Activated CD4-positive, alpha-beta T cell treated with anti-CD3 and anti-CD28 coated beads, Interleukin-2, Interleukin-6, amounts not matched to agents 100 ng/mL and 50 ng/mL, durations not matched to agents 16 hours and 8 hours (primary cell): ENCODE measurements at places on chromosomes 1 and 21.

- DNase-seq: peak; percentile 49
Measured at GRCh38 chr21:15731243-15731613, 1.4 kb downstream of the USP25 start.

DNA sequence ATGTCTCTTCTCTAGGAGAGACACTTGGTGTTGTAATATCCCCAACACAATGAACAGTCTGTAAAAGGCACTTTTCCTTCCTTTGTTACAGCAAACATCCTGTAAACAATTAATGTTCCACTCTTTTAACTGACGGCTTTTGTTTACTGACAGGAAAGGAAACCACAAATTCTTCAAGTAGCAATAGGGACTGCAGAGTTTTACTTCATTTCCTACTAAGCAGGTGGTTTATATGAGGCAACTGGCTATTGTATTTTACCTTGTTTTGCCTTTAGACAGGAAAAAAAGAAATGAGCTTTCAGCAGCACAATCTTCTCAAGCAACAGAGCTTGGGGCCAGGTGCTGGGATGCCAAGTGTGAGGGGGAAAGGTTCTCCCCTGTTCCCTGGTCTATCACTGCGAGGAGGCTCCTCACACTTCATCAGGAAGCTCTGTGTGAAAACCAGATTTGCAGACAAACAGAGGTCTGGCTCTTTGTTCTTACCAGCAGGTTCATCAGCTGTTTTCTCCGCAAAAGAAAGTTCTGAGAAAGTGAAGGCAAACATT is 51.2 kb downstream of the SIPA1L2 start:
- DNase-seq: peak; percentile 42

DNA sequence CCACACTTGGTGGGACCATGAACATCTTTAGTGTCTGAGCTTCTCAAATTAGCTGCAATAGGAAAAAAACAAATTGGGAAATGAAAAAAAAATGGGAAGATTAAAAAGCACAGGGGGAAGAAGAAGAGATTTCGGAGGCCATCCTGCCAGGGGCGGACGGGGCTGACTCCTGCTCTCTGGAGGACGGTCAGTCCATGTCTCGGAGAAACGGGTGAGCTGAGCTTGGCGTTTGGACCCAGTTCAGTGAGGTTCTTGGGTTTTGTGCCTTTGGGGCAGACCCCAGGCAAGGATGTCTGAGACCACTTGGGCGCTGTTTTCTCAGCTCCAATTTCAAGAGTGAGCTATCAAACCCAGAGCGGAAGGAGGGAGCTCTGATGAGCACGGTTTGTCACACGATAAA is 123.9 kb downstream of the PRDM2 start:
- no peak for DNase-seq

GRCh38 chr1:243234978-243235647 is 20.0 kb downstream of the CEP170 start:
- no peak for DNase-seq

GRCh38 chr1:116465845-116466685 is 93.0 kb downstream of the ATP1A1 start:
- no peak for DNase-seq

DNA sequence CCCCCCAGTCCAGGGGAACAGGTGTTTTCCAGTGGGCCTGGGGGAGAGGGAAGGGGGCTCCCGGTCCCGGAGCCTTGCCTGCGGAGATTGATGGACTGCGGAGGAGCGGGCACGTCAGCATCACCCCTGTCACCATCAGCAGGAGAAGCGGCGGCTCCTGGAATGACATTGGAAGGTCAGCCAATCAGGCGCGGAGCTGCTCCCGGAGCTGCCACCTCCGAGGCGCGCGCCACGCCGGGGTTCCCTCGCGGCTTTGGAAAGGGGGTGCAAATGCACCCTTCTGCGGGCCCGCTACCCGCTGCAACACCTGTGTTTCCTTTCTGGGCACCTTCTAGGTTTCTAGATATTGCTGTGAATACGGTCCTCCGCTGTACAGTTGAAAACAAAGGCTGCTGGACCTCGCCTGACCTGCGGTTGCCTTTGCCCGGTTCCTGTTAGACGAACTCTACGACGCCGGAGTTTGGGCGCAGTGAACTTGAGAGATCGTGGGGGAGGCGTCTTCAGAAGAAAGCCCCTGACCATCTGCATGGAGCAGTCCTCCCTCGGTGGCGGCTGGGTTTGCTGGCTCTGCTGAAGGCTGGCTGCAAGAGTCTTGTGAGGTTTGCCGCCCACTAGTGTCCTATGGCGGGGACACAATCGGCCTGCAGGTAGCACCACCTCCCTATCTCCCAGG is 5.3 kb downstream of the DSCAM start:
- DNase-seq: peak; percentile 1

DNA sequence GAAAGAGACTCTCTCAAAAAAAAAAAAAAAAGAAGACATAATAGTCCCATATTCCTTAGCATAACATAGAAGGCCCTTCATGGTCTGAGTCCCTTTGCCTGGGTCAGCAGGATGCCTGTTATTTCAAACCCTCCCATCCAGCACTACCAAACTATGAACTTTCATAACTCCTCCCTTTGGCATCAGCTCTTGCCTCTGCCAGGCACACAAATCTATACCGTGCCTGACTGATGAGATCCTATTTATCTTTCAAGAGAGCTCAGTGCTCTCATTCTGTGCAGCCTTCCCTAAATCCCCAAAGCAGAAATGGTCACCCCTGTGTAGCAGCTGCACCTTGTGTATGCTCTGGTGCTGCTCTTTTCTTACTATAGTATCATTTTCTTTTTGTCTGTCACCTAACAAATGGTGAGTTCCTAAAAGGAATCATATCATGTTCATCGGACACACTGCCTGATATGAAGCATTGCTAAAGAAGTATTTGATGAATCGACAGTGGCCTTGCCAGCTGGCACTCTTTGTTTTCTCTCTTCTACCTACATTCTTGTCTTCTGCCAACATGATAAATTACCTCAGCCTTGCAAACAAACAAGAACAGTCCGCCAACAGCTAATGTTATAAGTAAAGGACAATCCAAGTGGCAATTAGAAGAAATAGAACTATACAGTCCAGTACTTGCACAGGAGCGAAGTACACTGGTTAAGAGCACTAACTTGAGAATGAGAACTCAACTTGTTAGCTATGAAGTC is 29.9 kb downstream of the FMO4 start:
- no peak for DNase-seq

DNA sequence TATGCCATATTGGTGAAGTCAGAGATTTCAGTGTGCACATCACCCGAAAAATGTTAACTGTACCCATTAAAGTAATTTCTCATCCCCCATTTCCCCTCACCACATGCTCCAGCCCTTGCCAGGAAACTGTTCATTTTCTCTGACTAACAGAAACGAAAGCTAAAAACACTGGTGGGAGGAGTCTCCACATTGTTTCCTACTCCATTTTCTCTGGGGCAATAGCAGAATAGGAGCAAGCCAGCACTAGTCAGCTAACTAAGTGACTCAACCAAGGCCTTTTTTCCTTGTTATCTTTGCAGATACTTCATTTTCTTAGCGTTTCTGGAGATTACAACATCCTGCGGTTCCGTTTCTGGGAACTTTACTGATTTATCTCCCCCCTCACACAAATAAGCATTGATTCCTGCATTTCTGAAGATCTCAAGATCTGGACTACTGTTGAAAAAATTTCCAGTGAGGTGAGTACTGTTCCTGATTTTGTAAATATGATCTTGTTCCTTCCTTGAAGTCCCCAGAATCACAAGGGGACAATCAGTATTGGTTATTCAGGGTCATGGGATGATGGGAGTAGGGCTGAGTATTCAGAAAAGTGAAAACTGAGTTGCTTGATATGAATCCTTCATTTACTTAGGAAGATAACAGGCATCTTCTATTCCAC is at the start of gene IFI16:
IFI16 (plus strand) TSS at position 204 of the 658 bp plus-strand sequence. CDS start 4,774 bp downstream, outside the sequence.
- peak; percentile 92 for DNase-seq
